Breast epithelium (tissue), 4 donors: ENCODE measurements at places on chromosomes 4 and X. TPM values are rescaled to one million over a fixed set of nuclear protein-coding genes. Genes with fewer than 3 reads are reported as not detected.

SMIM10 gene
- 2.3 TPM for total RNA-seq

PABPC1L2B gene
- total RNA-seq = not detected

DNA sequence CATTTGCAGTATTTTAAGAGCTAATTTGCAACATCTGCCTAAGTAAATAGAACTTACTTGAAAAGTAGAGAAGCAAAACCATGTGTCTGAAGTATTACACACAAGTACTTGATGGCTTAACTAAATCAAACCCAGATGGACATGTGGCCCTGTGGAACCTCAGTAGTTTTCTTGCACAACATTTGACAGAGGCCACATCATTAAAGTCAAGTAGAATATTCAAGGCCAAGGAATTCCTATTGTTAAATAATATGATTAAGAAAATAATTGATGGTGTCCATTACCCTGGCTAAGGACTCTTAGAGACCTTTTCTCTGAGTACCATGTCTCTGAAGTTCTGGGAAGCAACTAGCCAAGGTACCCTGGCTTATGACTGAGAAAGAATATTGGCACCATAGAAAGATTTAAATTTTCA lies 135.4 kb upstream of the OTUD4 start:
- no peak for DNase-seq

- no peak for DNase-seq
Observed at GRCh38 chrX:95718746-95719145, 965.9 kb upstream of the DIAPH2 start.

GRCh38 chrX:120365320-120365719 lies 3.4 kb downstream of the ATP1B4 start:
- DNase-seq = no peak

DNA sequence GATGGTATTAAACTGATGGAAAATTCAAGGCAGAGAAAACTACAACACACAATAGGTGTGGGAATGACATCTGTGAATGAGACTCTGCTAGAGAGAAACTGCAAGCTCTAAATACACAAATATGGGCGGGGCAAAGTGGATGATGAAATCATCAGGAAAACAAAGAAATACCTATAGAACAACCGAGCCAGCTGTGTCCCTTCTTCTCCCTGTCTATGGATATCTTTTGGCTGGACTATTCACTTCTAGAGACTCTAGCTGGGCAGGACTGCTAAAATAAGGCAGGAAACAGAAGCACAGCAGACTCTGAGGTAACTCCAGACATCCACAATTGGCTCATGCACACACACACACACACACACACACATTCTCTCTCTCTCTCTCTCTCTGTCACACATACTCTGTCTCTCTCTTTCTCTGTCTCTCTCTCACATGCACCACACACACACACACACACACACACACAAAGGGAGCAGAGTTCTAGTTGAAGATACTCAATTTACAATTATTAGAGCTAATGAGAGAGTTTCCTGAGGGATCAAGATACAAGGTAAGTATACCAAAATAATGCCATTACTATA lies 27.2 kb upstream of the EDNRA start:
- no peak for DNase-seq

DNA sequence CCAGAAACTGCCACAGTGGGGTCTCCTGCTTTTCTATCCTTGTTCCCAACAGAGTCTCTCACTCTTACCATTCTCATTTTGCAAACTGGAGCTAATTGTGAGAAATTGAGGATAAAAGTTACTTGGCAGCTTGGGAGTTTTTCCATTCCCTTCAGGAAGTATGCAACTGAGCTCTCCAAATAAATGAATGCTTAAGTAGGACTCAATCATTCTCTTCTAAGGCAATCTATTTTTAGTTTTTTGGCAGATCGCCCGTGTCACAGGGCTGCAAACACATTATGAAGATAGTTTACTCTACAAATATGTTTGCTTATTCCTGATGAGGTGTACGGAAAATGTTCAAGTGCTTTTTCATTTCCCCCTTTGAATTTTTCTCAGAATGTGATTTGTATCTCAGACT lies 5.3 kb downstream of the ASB11 start:
- no peak for DNase-seq

DNA sequence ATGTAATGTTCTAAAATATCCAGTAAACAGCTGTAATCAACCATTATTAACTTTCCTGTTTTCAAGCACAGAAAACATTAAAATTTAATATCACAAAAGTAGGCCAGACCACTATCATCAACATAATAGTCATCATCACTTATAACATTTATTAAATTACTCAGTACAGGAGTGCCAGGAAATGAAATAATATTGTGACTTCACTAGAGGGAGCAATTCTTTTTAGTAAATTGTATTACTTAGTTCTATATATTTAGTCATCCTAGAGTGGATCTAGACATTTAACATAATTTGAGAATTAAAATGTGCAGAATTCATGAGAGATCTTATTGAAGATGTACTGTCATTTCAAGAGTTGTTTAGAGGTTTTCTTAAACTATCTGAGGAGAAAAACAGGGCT lies 33.6 kb downstream of the PITX2 start:
- DNase-seq = no peak

DNA sequence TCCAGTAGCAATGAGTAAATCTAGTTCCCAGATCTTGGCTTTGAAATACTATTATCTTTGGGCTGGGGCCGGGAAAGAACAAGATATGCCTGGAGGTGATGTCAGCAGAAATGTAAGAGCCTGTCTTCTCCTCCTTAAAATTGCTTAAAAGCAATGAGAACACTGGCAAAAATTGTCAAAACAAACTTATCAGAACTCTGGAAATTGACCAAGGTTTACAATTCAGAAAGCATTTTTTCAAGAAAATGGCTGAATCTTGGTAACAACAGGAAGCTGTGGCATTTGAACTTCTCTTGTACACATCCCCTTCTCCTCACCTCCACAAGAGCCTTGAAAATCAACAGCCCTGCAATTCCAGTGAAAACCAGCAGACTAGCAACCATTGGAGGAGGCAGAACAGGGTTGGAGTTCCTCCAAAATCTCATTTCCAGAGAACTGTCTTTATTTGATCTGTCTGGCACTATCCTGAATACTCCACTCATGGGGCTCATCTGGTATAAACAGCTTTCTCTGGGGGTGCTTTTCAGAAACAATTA lies 13.5 kb downstream of the TIMP1 start:
- no peak for DNase-seq

DNA sequence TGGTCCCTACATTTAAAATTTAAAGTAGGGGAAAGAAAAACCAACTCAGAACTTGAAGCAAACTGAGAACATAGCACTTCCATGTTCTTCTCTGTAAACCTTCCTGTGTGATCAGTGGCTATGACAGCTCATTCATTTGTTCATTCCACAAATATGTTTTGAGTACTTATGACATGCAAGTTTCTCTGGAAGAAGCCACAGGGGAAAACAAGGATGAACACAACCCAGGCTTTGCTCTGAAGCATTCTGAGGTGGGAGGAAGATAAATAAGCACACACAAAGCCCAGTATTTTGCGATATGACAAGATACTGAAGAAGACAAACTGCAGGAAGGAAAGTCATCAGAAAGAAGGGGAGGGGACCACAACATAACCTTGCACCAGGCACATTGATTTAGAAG lies 96.4 kb downstream of the CHIC2 start:
- DNase-seq = no peak

FRYL gene
- total RNA-seq = 70.9 TPM

MAGEE1 gene
- total RNA-seq = 2.6 TPM

NWD2 gene
- 0.66 TPM for total RNA-seq

MAB21L2 gene
- 0.15 TPM for total RNA-seq

DNA sequence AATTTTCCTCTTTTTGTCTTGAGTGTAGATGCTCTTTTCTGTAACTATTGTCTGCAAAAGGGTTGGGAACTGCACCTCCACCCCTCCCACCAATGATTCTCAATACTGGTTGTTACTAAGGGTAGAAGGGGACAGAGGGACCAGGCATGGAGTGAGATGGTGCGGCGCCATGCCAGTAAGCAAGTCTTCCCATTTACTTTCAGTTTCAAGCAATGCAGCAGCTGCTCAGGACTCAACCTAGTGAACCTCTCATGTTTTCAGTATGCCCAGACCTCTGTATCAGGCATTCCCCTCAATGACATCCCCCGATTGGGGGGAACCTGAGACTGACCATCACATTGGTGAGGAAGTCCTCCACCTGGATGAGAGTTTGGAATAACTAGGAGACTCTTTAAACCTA lies 41.5 kb downstream of the ZNF81 start:
- DNase-seq = no peak

STK32B gene
- 5.0 TPM for total RNA-seq

- no peak for DNase-seq
Observed at GRCh38 chr4:68272860-68273259, 27.4 kb upstream of the TMPRSS11B start.

SERPINA7 gene
- not detected for total RNA-seq

DNA sequence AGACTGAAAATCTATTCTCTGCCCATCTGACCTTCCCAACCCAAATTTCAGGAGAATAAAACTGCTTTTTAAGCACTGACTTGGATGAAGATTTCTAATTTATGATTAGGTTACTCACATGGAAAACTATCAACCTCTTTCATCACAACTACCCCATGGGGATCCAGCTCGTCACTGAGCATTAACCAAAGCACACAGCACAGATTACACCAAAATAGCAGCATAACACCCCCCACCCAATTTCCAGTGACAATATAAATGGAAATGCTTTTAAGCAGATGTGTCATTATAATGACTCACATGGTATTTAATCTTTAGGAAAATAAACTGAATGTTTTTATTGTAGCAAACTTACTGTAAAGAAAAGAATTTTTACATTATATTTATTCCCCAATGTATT lies 9.7 kb downstream of the SERTM2 start:
- DNase-seq = no peak

GRCh38 chr4:145888393-145888792 lies 50.2 kb downstream of the ZNF827 start:
- DNase-seq = no peak

PDLIM5 gene
- 120 TPM for total RNA-seq

LRCH2 gene
- 3.9 TPM for total RNA-seq

TSPAN7 gene
- 26.9 TPM for total RNA-seq
